ENCODE measurements at places on chromosomes 2 and 18.
A peak's percentile ranks its signal among the peaks of the same experiment; 100 is the strongest.

DNA sequence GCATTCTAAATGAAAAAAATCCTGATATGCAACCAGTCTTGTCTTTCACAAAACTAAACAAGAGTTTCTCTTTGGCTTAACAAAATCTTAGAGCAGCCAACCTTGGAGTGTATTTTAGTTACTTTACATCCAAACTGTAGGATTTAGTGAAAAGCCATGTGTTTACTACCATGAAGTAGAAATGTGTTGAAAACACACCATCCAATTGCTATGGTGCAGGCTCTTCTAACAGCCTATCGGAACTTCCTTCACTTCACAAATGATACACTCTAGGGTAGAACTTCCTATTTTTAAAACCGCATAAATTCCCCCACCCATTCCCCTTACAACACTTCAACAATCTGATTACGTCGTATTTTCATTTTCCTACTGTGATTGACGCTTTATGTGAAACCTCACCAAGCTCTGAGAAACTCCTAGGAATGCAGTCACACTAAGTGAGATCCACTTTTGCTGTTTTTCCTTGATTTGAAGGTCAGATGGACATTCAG, 74.4 kb upstream of the MAP4K4 start:
- peak; percentile 87 for DNase-seq

- no peak for DNase-seq
These were observed 347.3 kb downstream of the ARHGAP15 start for GRCh38 chr2:143476336-143477087.

DNA sequence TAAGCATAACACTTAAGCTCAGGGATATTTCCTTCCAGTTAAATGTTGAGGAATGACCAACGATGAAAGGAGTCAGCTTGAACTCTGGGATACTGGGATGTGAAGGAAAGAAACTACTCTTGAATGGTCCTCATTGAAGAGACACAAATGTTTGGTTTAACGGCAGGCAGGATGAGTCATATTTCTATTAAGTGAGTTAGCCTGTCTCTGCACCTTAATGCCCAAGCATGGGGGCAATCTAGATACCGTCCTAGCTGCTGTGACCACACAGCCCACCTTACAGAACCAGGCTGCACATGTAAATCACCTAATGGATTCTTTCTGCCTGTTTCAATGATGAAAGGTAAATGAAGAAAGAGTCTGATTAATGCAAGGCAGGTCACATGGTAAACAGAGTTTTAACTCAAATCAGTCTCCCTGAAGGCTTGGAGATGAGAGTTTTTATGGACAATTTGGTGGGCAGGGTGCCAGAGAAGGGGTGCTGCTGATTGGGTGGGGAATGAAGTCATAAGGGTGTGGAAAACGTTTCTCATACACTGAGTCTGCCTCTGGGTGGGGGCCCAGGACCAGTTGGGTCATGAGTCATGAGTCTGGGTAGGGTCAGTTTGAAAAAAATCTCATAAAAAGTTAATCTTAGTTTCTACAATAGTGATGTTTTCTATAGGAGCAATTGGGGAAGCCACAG, 144.6 kb upstream of the MMADHC start:
- DNase-seq = no peak

- DNase-seq = no peak
These were observed 460.7 kb downstream of the MTX2 start for GRCh38 chr2:176729706-176730569.

- no peak for DNase-seq
These were observed 207.5 kb downstream of the NR4A2 start for GRCh38 chr2:156125018-156125417.
